ENCODE measurements at places on chromosomes 3 and 15.

GRCh38 chr3:59813148-59813538 lies 763.3 kb upstream of the CFAP20DC start:
- DNase-seq, result no peak

- no peak for DNase-seq
These were observed 127.0 kb upstream of the CD96 start for GRCh38 chr3:111415018-111415417.

DNA sequence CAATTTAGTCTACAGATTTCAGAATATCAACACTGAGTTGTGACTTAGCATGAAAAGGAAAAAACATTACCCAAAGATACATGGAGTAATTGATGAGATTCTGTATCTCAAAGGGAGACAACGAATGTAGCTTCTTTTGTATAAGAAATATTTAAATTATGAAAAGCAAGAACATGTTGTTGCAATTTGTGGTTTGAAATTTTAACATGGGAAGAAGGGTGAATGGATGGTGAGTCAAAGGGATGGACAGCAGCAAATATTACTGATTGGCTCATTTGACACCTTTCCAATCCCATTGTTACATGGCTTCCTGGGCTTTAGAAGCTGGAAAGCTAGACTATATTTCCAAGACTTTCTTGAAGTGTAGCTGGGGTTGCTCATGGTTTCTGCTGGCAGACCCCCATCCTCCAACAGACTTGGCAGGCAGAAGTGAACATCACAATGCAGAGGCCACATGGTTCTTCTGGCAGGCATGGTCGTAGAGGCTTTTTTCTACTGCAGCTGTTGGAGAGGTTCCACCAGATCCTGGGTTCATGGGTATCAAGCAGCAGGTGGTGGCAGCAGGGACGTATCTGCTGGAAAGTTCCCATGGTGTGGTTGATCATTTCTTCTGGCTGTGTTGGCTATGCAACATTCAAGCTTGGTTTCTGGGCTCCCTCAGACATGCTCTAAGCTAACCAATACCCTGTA lies 47.2 kb upstream of the KPNA4 start:
- DNase-seq, result no peak

DNA sequence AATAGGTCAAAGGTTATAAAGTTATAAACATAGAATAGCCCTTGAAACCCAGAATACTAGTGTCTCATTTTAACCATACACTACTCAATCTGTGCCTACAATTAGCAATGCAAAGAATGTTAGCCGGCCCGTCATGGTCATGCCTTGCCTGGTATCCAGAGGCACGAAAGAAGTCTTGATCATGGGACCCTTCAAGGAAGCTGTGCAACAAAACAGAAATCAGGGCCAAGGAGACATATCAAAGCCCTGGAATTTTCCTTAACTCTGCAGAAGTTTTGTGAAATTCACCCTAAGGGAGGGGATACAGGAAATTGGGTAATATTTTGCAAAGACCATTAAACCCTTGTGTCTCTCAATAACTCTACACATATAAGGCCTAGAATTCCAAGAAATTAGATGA lies 482.4 kb downstream of the ROBO1 start:
- DNase-seq, result no peak
